T-helper 9 cell (primary cell): ENCODE measurements at places on chromosomes 2 and 18.

DNA sequence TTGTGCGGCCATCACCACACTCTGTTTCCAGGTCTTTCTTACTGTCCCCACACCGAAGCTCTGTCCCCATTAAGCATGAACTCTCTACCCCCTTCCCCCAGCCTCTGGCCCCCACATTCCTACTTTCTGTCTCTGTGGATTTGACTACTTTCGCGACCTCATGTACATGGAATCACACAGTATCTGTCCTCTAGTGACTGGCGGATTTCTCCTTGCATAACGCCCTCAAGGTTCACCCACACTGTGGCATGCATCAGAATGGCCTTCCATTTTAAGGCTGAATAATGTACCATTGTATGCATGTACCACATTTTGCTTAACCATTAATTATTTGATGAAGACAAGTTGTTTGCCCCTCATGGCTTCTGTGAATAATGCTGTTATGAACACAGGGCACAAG lies 467.6 kb upstream of the HS6ST1 start:
- no peak for DNase-seq

- DNase-seq = no peak
These were observed 22.8 kb upstream of the EXOC6B start for GRCh38 chr2:72848436-72849137.

GRCh38 chr18:8705961-8706790 lies 820 bp downstream of the MTCL1 start:
- no peak for DNase-seq

- no peak for DNase-seq
These were observed 4.8 kb downstream of the GCFC2 start for GRCh38 chr2:75705921-75706320.
